ENCODE measurements at places on chromosomes 11 and 22. TPM values are rescaled to one million over a fixed set of nuclear protein-coding genes. Genes with fewer than 3 reads are reported as not detected.

The MYBPC3 gene
- not detected for total RNA-seq

The PLEKHA7 gene
- total RNA-seq, result 0.15 TPM

The LRRC74B gene
- total RNA-seq, result under 0.01 TPM

The COX8A gene
- 365 TPM for total RNA-seq

The MS4A6E gene
- total RNA-seq, result not detected

The C11orf97 gene
- not detected for total RNA-seq

The PATE2 gene
- 0.69 TPM for total RNA-seq

The OR6A2 gene
- total RNA-seq, result 0.46 TPM

The VWCE gene
- 0.33 TPM for total RNA-seq

All from melanocyte of skin (primary cell).